ENCODE measurements at places on chromosomes 2 and 18.

DNA sequence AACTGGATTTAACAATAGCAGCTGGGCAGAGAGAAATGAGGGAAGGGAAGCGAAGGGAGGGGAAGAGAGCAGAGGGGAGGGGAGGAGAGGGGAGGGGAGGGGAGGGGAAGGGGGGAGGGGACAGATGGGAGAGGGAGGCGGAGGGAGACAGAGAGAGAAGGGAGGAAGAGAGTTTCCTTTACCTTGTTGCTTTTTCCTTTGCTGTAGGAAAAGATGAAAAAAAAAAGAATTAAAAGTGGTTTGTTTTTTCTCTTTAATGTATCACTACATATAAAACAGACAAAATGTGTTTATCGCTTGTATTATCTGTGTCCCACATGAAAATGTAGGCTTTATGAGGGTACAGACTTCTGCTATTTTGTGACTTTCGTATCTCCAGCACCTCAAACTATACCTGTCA is 190.4 kb upstream of the KYNU start:
- no peak for DNase-seq

DNA sequence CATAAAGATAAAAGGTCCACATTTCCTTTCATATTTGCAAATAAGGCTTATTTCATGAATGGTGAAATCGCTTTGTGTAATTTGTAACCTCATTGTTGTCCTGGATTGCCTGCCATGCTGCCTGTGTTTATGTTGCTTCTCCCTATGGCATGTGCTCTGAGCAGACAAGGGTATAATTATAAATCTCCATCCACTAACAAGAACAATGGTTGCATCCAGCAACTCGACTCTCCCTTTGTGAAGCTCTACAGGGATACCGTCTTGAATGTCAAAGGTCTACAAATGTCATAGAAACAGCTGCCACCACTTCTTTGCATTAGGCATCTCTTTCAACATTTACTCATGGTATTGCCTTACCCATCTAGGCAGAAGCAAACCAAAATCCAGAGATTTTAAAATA is 209.6 kb downstream of the SLC8A1 start:
- no peak for DNase-seq

DNA sequence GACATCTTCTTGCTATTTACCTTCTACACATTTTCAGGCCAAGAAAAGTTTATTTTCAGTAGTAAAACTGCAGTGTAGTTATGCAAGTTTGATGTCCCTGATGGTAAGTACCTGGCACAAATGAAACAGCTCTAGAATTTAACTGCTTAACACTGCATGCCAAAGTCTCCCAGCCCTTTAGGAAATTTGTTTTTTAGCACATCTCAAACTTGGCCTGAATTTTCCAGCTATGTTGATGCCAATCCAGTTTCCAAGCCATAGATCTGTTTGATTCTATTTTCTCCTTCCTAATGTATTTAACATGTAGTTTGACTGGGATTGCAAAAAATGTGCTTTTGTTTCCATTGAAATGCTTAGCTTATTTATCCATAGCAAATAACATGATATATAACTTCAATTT is 29.3 kb upstream of the ZNF385B start:
- no peak for DNase-seq

DNA sequence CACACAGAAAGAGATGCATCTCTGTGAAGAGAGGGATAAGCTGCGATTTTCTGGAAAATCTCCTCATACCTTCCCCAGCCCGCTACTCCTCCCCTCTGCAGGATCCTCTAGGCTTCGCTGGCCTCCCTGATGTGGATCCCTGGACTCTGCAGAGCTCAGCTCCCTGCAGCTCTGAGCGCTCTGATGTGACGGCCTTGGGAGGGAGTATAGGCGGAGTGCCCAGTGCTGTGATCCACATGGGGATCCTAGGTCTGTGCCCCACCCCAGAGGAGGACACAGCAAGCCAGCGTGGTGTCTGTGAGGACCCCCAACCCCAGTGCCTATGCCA is 111.0 kb downstream of the GYPC start:
- no peak for DNase-seq

- no peak for DNase-seq
These were observed 25.2 kb upstream of the CYTIP start for GRCh38 chr2:157468931-157469708.

- DNase-seq = no peak
These were observed 100.6 kb downstream of the ANTXR1 start for GRCh38 chr2:69113627-69114026.

GRCh38 chr2:233728723-233729301 is at the start of gene UGT1A3:
UGT1A3 (plus strand) TSS chr2:233729042; CDS start chr2:233729127, 85 bp downstream.
- no peak for DNase-seq

DNA sequence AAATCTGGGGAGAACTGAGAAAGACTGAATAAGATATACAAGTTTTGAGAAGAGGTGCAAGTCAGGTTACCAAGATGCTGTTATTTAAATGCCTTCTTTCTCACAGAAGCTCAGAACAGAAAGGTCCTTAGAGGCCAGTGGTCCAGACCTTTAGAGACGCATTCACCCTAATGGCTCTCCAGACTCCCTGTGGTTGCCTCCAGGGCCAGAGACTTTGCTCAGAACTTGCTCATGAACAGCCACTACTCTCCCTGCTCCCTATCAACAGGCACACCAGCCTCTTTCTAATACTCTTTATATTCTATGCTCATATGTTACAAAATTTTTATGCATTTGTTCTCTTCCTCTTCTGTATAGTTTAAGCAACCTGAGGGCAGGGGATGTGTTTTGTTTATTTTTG is 349.0 kb upstream of the TNP1 start:
- no peak for DNase-seq

GRCh38 chr2:200257570-200257969 is 48.9 kb upstream of the SPATS2L start:
- no peak for DNase-seq

- DNase-seq = no peak
These were observed 47.9 kb downstream of the SH3RF3 start for GRCh38 chr2:109176928-109177327.

DNA sequence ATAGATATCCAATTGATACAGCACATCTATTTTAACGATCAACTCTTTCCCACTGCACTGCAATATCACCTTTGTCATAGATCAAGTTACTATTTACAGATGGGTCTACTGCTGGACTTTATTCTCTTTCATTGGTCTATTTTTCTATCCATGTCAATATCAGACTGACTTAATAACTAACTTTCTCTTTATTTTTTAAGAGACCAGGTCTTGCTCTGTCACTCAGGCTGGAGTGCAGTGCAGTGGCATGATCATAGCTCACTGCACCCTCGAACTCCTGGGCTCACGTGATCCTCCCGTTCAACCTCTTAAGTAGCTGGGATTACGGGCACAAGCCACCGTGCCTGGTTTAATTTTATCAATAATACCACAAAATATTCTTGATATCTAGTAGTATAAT is 71.2 kb downstream of the TLK1 start:
- no peak for DNase-seq

DNA sequence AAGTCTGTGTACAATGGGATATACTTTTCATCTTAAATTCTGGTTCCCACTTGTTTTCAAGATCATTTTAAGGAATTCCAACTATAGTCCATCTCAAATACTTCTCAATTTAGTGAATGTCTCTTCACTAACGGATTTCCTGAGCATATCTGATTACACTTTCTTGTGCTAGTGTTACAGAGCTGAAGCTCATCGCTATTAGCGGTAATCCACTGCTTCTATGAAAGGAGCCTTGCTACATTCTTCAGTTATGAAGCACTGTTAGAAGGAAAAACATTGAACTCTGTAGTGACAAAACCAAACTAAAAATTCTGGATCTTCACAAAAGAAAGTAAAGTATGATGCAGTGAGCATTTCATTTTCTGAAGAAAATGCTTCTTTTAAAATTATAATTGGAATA is 72.0 kb downstream of the AGPS start:
- no peak for DNase-seq

GRCh38 chr2:20516646-20517341 is 69.9 kb downstream of the RHOB start:
- no peak for DNase-seq

DNA sequence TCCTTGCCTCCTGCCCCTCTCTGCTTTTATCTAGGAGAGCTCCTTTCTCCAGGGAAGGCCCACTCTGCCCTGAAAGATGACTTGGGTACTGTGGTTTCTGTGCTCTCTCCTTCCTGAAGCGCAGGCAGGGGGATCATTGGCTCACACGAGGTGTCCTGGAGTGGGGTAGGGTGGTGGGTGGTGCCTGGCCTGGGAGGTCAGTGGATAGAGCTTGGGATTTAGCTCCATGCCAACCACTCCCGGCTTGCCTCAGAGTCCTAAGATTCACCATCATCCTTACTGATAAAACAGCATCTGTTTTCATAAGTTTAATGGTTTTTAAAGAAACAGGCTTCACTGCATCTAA is 63.1 kb downstream of the CIB4 start:
- no peak for DNase-seq

- DNase-seq = no peak
These were observed 8.2 kb downstream of the WDR54 start for GRCh38 chr2:74429487-74430451.
